GM12864 (cell line): ENCODE measurements at places on chromosomes 1 and 21.

DNA sequence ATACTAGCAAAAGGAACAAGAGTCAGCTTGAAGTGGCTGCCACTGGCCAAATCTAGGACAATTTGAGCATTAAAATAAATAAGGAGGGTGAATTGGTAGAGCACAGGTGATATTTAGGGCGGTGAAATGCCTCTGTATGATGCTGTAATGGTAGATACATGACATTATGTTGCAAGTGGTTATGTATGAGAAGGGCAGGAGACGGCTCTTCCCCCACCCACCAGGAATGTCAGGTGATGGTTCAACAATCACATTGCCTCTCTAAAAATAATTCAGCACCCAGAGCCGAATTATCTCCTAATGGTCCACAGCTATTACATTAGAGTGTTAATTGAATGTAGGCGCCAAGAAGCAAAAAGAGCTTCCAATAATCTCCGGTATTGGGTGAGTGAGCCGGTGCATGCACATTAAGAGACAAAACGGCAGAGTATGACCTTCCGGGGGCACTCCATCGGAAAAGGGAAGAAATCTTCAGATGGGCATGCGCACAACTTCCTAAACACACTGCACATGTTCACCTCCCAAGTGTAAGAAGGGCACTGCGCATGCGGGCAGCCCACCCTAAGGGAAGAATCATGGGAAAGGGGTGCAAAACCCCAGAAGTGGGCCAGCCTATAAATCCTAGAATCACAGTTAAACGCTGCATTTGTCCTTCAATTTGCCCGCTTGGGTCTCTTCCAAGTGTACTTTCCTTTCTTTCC is 6.8 kb upstream of the IFNAR1 start:
- no peak for DNase-seq

- no peak for DNase-seq
These were observed 776 bp upstream of the CADM3 start for GRCh38 chr1:159170639-159171038.

GRCh38 chr1:907611-908451 is 15.9 kb upstream of the SAMD11 start:
- DNase-seq: no peak

DNA sequence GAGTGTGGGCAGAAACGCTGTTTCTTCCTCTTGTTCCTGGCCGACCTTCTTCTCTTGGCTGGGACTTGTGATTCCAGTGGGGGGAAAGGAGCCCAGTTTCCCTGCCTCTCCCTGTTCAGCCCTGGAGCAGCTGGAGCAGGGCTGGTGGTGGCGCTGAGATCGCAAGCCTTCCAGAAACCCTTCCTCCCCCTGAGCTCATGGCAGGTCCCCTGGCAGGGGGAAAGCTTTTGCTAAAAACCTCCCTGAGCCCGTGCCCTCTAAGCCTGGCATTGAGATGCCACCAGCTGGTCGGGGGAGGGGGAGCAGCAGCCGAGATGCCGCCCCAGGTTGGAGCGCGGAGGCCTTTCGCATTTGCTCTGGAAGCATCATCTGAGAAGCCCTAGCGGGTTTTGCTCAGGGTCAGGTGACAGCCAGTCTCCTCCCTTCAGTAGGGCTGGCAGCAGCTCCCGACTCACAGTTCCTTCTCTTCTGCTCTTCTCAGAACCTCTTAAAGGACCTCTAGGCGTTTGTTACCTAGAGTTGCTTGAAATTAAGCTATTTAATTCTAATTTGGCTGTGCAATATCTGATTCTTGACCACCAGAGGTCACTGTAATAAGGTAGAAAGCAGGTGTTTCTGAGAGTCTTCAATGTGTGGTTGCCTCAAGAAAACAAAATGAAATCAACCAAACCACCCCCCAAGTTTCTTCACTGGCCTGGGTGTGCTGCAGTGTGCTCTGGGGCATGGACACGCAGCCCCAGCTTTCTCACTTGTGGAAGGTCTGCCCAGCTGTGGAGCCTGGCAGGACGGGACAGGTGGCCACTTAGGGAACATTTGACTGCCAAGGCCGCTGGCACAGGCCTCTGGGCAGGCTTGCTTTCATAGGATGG is 257.3 kb downstream of the CAMTA1 start:
- no peak for DNase-seq

DNA sequence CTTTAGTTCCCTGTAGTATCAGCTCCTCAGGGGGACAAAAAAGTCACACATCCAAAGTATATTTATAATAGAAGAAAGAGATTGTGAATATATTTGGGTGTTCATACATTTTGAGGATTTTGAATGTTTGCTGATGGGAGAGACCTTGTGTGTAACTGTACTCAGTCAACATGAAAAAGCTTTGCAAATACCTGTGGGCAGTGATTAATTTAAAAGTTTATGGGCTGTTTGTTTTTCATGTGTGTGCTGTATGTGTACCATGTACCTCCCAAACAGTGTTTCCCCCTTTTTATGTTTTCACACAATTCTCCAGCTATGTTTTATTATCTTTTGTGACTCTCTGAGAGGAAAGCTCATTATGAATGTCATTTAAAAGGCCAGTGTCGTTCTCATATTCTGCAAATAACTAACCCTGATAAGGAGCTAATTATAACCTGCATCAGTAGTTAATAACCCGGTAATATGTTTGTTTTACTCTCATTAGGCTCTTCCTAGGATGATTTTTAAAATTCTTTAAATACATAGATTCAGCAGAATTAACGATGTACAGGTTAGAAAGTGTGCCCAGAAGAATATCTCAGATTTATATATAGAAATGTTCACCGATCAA is 271.5 kb downstream of the NFIA start:
- DNase-seq: no peak
